ENCODE measurements at places on chromosomes 3 and 15.

DNA sequence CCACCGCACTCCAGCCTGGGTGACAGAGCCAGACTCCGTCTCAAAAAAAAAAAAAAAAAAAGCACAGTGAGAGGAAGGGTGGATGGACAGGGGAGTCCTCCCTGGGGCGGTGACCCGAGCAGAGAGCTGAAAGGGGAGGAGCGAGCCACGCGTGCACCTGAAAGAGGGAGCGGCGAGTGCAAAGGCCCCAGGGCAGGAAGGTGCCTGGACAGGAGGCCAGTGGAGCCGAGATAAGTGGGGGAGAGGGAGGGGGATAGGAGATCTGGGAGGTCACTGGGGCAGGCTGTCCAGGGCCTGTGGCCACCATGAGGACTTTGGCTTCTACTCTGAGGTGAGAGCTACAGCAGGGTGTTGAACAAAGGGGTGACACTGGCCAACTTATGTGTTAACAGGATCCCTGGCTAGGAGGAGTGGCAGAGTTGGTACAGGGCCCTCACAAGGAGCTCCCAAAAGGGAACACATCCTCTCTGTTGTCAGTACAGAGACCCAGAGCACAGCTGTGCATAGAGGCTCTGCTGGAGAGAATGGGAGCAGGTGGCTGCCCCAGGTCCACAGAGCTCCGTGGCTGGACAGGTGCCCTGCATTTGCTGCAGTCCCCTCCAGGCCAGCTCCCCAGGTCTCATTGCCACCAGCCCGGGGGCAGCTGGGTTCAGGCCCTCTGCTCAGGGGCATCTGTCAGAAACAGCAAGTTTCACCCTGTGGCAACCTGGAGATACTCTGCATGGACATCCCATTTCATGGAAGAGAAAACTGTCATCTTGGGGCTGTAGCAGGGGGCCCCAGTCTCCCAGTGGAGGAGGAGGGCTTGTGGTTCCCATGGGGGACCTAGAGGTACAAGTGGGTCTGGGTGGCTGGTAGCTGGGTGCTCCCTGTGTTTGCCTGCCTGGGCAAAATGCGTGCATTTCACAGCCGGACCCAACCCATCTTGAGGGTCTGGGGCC is 28.5 kb downstream of the FBLN2 start:
- DNase-seq: no peak

GRCh38 chr3:41178576-41178975 is 20.7 kb upstream of the CTNNB1 start:
- no peak for DNase-seq

DNA sequence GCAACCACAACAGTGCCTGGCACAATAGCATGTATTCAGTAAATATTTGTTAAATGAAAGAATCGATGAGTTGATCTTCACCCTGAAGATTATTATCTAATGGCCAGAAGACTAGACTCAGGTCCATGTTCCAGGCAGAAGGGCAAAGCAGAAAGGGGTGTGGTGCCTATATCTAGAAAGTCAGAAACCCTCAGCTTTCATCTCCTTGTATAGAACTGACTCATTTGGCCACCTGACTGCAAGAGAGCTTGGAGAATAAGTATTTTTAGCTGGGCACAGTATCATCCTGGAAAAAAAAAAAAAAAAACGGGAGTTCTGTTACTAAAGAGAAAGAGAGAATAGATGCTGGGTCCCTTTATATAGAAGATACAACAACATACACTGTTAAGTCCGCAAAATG is 69.7 kb upstream of the SPRED1 start:
- DNase-seq: no peak

DNA sequence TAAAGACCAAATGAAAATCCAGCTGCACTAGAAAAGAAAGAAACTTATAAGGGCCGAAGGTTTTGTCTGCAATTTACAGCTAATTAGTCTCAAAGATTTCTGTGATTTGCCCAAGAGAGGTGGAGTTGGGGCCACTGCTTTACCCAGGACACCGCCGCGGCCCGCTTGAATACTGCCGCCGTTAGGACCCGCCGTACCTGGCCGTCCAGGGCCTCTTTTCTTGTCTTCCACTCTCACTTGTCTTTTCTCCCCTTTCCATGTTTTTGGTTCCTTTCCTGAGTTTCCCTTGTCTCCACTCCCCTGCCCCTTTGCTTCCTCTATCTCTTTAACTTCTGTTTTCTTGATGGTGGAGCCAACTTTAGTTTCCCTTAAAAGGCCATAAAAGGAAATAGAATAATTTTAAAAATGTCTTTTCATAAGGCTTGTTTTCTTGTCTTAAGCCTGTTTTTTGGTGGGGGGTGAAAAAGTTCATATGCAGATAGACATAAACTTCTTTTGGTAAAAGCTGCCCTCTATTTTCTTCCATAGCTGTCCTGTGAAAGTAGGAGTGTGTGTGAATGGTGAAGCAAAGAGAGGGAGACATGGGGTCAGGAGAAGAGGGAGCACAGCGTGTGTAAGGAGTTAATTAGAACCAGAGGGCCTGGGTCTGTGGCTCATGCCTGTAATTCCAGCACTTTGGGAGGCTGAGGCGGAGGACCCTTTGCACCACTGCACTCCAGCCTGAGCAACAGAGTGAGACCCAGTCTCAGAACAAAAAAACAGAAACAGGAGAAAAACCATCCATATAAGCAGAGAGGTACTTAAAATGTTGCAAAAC is 16.0 kb upstream of the CCNL1 start:
- DNase-seq: no peak

GRCh38 chr3:28286595-28286994 is 45.2 kb downstream of the CMC1 start:
- DNase-seq: no peak

- DNase-seq: no peak
Observed at GRCh38 chr15:65829130-65829764, 37.2 kb upstream of the DENND4A start.

- no peak for DNase-seq
Observed at GRCh38 chr3:39892068-39892467, 82.7 kb downstream of the MYRIP start.

GRCh38 chr3:171251835-171252234 is 208.4 kb downstream of the TNIK start:
- DNase-seq: peak; percentile 31

DNA sequence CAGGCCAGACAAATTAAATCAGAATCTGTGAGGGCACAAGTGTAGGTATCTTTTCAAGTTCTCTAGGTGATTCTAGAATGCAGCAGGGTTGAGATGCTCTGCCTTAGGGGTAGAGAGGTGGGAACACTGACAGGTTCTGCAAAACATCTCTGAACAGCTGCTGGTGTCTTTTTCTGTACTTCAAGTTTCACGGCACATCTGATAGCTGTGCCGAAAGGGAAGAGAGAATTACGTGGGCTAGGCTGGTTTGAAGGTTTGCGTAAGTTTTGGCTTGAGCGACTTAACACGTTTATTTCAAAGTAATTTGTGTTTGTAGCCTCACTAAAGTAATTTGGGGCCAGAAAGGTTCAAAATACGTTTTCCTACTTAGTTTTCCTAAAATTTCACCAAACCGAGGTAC is 22.5 kb downstream of the PXK start:
- no peak for DNase-seq

DNA sequence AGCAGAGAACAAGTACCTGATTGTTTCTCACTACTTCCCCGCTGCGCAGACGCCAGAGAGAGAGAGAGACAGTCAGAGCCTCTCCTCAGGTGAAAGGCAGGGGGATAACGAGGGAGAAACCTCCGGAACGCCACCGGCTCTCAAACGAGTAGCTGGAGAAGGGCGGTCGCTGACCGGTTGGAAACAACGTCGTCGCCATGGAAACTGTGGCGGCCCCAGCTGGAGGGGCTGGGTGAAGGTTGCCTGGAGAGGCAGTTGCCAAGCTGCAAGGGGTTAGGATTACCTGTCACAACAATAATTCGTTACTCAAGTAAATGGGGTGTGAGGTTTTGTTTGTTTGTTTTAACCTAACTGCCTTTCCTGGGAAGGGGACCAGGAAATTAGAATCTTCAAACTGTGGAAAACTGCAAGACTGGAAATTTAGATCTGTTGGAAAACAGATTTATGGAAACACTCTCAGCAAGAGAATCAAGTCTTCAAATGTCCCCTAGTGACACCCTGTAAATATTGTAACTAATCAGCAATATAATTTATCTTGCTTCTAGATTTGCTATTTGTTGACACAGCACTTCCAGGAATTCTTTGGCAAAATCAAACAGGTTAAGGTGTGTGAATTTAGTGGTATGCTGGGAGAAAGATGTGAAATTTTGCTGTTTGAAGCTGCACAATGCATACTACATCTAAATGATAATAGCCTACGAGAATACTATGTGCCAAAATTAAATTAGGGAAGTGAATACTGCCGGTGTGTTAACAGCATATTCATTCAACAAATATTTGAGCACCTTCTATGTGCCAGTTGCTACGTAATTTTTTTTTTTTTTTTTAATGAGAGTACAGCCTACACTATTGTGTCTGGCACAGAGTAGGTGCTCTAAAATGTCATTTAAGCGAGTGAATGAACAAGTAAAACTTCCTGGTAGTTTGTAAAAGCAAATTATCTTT is at the start of gene DNAH12:
Gene DNAH12 (minus strand): TSS at position 164 of the 945 bp plus-strand sequence. CDS start 1,474 bp downstream, outside the sequence.
- no peak for DNase-seq

DNA sequence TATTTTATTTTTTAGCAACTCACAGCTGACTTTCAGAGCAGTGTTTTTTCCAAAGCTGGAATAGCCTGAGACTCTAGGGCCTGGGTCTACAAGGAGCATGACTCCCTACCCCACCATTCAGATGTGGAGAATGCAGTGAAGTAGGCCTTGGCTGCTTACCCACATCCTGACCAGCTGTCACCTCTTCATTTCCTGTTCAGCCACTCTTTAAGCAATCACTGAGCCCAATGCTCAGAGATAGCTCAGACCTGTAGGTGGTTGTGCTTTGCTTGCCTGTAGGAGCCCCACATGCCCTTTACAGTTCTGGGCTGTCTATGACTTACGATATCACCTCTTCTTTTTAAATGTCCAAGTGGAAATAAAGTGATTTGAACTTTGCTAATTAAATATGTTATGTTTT is 148.1 kb downstream of the NEK11 start:
- DNase-seq: no peak

DNA sequence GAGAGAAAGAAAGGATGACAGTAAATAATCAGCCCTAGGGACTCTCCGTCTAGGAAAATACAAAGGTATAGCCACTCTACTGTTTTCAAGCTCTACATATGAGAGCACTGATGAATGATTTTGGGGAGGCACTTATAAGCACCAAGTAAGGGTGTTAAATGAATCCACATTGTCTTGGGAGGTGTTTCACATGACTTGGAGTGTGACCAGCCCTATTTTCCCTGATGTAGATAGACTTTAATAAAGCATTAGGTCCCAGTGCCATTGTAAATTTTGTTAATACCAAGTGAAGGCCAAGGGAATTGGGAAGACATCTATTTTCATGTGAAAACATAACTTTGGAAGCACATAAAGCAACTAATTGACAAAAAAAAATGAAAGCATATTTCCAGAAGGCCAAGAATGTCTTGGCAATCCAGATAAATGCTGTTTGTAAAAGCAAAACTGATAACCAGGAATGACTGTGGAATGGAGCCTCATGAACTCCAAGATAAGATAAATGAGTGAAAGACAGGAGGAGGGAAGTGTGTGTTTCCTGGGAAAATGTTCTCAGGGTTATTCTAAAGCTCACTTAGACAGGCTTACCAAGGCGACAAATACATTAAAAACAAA is 96.0 kb upstream of the MYZAP start:
- no peak for DNase-seq

DNA sequence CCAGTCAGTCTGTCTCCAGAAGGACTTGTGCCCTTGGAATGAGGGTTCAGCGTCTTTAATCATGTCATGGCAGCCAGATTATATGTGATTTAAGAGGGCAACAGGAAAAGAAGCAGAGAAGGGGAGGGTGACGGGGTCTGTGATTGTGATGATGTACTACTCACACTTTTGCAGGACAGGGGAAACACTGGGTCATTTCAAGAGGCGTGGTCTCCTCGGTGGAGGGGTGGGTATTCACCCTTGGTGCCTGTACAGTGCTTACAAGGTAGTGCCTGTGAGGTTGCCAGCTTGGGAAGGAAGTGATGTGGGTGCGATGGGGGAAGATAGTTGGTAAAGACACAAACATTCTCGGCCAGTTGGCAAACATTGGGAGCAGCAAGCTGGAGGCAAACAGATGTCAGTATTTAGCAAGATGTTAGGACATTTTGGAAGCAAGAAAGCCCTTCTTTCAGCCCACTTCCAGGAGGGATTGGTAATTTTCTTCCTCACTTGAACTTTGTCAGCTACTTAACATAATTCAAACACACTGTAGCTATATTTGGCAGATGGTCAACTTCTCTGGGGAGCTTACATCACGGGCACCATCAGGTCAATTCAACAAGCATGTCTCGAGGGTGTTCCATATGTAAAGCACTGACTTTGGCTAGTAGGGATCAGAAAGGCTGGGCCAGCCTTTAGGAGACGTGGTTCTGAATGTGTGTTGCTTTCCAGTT is 71.4 kb upstream of the ROPN1 start:
- no peak for DNase-seq

DNA sequence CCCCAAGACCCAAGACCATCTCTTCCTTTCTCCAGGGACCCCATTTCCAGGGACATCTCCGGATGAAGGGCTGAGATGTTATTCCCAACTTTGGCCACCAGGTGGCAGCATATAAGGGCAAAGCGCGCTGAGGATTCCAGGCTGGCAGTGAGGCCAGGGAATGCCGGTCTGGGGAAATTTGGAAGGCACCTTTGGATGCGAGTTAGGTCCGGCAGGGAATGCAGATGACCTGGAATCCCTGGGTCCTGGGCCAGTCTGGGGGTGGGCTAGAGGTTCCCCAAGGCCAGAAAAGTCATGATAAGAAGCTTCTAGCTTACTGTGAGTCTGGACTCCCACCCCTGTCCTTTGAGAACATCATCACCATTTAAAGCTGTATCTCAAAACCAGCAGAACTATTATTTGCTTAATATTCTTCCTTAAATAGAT is 1.6 kb upstream of the CHST13 start:
- no peak for DNase-seq

GRCh38 chr3:10359761-10360161 is 38.8 kb upstream of the SEC13 start:
- DNase-seq: no peak

- DNase-seq: no peak
Observed at GRCh38 chr3:186901135-186901734, 29.1 kb upstream of the ST6GAL1 start.

DNA sequence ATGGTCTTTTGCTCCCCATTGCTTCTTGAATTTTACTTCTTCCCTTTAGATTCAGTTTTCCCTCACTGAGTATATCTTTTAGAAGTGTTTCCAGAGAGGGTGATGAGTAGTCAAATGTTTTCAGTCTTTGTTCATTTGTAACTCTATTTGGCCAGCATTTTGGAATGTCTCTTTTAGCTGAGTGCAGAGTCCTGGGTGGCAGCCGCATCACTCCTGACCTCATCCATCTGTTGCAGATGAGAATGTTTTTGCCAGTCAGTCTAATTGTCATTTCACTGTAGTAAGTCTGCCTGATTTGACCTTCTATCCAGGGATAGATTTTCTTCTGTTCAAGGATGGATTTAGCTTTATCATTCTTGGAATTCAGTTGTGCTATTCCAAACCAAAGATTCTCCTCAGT is 7.3 kb downstream of the SRPRB start:
- no peak for DNase-seq

- DNase-seq: no peak
Observed at GRCh38 chr15:70342554-70343548, 245.1 kb upstream of the TLE3 start.

GRCh38 chr3:12405432-12406272 is 78.6 kb upstream of the TSEN2 start:
- DNase-seq: no peak
